GM06990 (cell line): ENCODE measurements at places on chromosomes 6 and 20.

DNA sequence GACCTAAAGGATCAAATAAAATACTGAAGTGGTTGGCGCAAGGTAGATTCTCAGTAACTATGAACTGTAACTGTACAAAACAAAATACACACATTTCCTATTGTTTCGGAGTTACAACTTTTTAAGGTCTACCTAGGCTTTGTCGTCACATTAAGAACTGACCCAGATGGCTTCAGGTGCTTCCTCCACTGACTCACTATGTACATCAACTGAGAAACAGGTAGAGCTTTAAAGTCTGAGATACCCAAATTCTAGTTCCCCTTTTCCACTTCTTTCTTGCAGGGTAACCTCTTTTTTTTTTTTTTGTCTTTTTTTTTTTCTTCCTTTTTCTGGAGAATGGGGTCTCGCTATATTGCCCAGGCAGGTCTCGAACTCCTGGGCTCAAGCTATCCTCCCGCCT lies 5.5 kb downstream of the SNRPB start:
- DNase-seq = no peak

DNA sequence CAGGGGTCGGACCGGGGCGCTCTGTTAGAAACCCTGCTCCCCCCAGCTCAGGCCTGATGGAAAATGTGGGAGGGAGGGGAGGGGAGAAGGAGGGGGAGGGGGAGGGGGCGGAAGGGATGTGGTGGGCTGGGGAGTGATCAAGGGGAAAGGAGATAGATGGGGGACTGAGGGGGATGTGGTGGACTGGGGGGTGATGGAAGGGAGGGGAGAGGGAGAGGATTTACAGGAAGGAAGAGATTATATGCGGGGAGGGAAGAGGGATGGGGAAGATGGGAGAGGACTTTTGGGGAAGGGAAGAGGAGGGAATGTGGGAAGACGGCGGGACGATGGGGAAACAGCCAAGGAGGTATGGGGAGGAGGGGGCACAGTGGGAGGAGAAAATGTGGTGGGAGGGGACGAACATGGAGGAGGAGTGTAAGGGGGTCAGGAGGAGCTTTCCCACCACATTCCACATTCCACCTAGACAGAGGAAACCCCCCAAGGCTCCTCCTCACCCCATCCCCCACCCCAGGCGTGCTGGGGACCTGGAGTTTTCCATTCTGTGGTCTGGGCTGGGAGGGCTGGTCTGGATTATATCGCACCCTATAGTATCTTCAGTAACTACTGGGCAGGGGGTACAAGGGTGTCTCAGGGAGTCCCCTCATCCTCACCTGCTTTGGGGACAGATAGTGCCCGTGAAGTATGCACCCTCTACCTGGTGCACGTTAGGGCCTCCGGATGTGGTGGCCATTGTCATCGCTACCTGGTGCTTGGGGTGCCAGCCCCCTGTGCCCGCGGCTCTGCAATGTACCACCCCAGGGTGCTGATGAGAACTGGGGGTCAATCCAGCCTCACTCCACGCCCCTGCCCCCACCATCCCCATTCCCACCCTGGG lies 578 bp upstream of the PTGIS start:
- no peak for DNase-seq

DNA sequence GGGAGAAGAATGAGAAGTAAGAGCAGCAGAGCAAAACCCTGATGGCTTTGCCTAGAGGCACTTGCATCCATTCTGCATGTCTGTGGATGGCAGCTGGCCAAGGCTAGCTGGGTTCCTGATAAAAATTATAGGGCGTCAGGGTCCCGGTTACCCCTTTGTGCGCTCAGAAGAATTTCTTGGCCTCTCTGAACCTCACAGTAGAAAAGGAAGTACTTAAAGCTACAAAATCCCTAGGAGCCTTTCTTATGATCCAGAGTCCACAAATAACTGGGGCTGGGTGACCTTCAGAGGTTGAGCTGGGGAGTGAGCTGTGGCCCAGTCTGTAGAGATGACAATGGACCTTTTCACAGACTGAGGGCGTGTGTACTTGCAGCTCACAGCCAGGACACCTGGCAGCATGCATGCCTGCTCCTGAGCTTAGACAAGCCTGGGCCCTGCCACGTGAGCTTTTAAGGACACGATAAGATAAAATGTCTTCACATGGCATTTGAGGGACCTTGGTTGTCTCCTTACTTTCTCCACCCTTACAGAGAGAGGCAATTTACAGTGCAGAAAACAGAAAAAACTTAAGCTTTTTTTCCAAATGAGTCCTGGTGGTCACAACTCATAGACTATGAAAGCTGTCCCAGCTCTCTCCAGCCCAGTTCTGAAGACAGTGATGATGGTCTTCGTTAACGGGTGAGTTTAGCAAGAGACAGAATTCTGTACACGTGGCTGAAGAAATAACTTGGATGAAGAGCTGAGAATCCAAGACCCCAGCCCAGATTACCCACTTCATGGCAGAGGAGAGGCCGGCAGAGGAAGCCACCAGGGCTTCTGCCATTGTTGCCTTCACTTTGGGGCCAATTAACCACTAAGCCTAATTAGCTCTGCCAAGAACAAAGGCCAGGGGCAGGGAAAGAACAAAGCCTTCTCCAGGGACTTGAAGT lies 50.3 kb downstream of the FOXA2 start:
- DNase-seq = no peak

DNA sequence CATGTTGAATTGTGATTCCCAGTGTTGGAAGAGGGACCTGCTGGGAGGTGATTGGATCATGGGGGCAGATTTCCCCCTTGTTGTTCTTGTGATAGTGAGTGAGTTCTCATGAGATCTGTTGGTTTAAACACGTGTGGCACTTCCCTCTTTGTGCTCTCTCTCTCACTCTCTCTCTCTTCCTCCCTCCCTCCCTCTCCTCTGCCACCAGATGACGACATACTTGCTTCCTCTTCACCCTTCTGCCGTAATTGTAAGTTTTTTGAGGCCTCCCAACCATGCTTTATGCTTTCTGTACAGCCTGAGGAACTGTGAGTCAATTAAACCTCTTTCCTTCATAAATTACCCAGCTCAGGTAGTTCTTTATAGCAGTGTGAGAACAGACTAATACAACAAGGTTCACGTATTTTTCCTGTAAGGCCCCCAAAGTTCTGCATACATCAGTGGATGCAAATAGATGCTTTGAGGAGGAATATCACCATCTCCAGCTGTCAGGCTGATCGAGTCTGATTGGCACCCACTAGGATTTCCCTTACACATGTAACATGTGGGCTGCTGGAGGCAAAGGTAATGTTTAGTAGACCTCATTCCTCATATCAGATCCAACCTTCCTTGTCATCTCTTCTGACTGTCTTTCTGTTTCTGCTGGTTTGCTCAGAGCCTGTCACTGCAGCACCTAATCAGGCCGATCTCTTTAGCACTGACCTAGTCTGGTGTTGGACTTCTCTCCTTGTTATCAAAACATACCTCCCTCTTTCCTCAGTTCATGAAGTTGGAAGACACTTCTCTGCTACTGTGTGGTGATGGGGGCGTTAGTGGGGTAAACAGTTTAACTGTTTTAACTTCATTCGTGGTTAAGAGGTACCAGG lies 54.3 kb upstream of the BACH2 start:
- DNase-seq = no peak

DNA sequence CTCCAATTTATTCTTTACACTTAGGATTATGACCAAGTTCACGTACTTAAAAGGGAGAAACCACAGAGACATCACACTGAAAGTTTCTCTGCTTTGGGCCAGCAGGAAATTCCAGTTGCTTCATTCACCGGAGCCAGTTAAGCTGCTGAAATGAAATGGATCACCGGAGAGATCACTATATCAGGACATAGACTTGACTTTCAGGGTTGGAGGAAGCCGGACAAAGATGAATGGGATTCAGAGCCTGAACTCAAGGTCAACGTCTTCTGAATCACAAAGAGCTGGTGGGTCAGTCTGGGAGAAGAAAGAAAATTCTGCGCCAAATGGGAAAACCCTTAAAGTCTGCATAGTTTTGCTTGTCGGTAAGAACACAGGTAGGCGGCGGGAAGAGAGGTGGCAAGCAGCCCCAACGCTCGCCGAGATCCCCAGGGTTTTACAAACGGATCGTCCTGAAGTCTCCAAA lies 81.9 kb upstream of the CCDC28A start:
- DNase-seq = no peak

DNA sequence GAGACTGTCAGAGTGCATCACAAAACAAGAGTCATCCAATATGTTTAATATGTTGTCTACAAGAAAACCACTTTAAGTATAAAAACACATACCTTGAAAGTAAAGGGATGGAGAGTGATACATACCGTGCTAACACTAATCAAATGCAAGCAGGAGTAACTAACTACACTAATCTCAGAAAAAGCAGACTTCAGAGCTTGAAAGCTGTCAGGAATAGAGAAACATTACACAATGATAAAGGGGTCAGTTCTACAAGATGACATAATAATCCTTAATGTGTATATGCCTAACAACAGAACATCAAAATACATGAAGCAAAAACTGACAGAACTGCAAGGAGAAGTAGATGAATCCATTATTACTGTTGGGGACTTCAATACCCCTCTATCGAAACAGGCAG lies 59.7 kb upstream of the SMIM29 start:
- no peak for DNase-seq

DNA sequence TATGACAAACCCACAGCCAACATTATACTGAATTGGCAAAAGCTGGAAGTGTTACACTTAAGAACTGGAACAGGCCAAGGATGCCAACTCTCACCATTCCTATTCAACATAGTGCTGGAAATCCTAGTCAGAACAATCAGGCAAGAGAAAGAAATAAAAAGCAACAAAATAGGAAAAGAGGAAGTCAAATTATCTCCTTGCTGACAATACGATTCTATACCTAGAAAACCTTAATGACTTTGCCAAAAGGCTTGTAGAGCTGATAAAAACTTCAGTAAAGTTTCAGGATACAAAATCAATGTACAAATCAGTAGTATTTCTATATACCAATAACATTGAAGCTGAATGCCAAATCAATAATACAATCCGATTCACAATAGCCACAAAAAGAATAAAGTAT lies 32.4 kb downstream of the OR5V1 start:
- DNase-seq = no peak

- no peak for DNase-seq
Observed at GRCh38 chr20:39277185-39277584, 315.0 kb downstream of the DHX35 start.

GRCh38 chr6:133587546-133588160 lies 301.3 kb upstream of the TCF21 start:
- no peak for DNase-seq

- no peak for DNase-seq
Observed at GRCh38 chr6:151372164-151372563, 19.2 kb downstream of the ZBTB2 start.

DNA sequence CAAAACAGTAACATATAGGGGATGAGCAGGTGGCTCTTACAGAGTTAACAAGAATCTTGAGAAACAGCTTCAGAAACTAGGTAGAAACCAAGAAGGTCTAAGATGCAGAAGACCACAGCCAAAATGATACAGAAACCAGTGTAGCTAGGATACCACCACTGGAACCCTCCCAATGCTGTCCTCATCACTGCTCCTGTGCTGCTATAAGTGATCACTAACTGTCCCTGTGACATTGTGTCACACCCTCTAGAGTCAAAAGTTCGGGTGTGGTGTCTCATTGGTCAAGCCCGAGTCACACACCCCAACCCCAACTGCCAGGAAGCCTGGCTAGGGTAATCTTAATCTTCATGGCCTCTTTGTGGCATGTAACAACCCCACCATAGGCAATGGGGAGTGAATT lies 153.1 kb downstream of the RCAN2 start:
- no peak for DNase-seq

DNA sequence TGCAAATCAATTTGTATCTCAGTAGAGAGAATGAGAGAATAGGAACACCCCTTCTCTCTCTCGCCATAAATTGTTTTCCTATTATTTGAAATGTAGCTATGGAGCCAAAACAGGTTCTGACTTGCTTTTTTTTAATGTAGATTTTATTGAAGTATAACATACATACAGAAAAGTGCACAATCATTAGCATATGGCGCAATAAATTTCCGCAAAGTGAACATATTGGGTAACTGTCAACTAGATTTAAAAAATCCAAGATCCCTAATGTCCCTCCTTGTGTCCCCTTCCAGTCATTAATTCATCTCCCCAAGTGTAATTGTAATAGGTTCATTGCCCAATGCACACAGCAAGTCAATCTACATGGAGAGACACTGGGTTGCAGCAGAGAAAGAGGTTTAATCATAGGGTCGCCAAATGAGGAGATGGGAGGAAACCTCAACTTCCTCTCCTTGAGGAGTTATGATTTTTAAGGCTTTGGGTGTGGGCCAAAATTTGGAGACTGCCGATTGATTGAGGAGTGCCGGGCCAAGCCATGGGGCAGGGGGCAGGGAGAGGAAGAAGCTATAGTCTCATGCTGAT lies 43.3 kb upstream of the TGM3 start:
- DNase-seq = no peak

GRCh38 chr6:46876126-46876525 lies 45.6 kb downstream of the ADGRF5 start:
- DNase-seq = no peak

DNA sequence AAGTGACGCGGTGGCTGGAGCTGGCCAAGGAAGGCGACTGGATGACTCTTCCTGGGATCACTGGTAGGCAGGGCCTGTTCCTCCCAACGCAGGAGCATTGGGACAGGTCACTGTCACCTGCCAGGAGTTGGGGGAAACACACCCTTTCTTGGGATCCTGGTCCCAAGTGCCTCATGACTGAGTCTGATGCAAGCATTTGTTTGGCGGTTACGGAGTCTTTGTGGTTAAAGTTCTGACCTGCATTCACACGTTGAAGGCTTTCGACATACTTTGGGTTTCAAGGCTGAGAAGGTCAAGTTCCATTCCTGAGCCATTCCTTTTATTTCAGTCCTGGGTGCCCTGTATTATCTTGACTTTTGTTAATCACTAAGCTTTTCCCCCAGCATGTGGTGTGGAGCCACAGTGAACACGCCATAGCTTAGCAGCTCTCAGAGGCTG lies 6.0 kb downstream of the PNLDC1 start:
- no peak for DNase-seq

- DNase-seq = no peak
Observed at GRCh38 chr6:168939041-168939440, 314.6 kb downstream of the THBS2 start.

- DNase-seq = no peak
Observed at GRCh38 chr20:31790401-31790800, 28.8 kb upstream of the MYLK2 start.

DNA sequence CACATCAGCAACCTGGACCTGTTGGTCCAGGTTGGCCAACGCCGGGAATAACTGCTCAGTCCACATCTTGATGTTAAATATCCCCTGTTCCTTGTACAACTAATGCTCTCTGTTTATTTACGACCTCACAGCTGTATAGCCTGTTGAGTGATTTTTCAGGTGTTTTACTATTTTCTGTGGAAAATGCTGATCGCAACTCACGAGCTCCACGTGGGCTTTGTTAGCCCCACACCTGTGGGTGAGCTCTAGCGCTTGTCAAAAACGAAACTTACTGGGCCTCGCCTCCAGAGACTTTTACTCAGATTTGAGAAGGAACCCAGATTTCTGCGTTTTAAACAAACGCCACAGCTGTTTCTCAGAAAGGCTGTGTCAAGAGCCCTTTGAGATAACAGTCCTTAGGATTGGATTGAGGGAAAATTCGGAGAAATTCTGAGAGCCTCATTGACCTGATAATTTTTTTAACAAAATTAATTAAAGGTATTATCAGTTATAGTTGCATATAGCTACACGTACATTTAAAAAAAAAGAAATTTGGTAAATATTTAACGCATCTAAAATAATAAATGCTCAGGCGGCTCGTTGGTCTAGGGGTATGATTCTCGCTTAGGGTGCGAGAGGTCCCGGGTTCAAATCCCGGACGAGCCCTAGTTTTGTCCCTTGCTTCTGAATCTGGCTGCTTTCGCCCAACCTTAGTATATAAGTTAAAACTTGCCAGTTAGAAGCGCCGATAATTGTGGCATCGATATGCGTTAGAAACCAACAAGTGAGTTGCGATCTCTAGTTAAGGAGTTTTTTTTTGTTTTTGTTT lies 16.7 kb downstream of the HMGN4 start:
- DNase-seq = peak; percentile 69

- no peak for DNase-seq
Observed at GRCh38 chr6:165952514-165952913, 215.1 kb downstream of the TBXT start.
